ENCODE measurements at places on chromosomes 6 and 20.

DNA sequence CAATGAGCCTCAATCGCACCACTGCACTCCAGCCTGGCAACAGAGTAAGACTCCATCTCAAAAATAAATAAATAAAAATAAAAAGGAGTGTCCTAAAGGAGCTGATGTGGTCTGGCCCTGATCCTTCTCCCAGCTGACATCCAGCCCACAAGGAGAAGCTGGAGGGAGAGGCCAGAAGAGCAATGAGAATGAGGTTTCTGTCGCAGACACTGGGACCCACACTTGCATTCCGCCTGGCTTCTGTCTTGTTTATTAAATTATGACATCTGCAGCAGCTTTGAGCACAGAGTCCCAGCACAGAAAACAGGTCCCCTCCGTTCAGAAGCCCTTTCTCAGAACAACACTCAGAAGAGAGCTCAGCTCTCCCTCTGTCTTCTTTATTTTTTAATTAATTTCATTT is 10.3 kb upstream of the E2F1 start:
- no peak for DNase-seq

DNA sequence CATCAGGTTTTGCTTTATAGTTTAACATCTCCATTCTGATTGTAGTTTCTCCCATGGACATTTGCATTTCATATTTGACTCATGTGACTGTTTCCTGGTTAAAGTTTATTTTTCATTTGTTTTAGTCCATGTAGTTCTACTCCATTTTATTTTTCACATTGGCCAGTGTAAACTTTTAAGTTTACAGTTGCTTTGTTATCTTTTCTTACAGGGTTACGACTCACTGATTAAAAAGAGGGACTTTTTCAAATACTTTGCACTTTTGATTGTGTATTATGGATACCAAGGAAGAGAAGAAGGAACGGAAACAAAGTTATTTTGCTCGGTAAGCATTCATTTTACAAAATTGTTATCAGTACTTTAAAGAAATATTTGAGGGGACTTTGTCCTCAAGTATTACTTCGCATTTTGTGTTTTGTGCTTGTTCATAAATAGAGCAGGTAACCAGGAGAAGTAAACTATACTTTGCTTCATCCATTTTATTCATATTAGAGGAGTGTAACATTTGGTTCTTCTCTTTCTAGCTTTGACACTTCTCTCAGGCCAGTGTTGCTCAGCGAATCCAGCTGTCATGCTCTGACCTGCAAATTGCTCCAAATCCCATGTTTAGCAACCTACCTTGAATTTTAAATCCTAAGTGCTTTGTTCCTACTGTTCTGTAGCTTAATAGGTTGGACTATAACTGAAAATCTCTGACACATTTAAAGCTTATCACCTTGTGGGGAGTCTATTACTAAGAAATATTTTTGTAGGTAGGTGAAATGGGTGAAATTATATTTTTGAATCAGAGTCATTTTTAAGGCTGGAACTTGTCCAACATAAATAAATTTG is 24.5 kb downstream of the NCOA7 start:
- DNase-seq = no peak

- DNase-seq = no peak
These were observed 14.1 kb downstream of the SGK2 start for GRCh38 chr20:43572891-43573290.

GRCh38 chr6:28651161-28651560 is 125.5 kb downstream of the GPX5 start:
- no peak for DNase-seq

- DNase-seq = no peak
These were observed 180.2 kb downstream of the PACRG start for GRCh38 chr6:162907876-162908481.

DNA sequence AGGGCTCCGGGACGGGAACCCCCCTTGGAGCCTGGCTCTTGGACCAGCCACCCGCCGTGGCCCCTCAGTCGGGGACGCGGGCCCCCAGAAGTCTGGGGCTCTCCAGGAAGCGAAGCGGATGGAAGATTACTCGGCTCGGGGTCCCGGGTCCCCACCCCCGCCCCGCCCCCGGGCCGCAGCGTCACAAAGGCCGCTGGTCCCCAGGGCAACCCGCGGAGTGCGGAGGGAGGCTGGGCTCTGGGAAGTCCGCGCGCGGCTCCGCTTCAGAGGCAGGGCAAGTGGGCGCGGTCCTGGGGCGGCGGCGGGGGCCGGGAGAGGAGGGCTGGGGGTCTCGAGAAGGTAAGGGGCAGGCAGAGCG is at the start of gene FNDC11:
TSS of gene FNDC11 (plus strand) at position 227 of the 358 bp plus-strand sequence. CDS start 1,505 bp downstream, outside the sequence.
- no peak for DNase-seq

GRCh38 chr6:134416418-134417154 is 98.7 kb upstream of the SGK1 start:
- DNase-seq = no peak

DNA sequence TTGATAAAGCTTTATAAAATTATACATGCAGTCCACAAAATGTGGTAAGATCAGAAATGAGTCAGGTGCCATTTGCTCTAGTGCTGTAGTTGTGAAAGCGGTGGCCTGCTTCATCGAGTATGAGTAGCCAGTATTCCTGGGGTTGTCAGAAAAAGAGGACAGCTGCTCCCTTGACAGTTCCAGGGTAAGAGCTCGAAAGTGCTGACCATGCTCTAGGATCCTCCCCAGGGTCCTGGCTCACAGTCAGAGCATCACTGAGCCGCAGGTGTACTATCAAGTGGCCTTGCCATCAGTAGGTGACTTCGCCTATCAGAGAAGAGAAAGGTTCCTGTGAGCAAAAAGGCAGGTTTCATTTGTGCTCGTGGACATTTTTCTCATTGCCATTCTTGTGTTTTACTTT is 3.6 kb downstream of the BTBD3 start:
- DNase-seq = no peak

GRCh38 chr6:24985323-24985722 is 49.6 kb upstream of the RIPOR2 start:
- no peak for DNase-seq

GRCh38 chr6:169926617-169927417 is 175.4 kb downstream of the ERMARD start:
- no peak for DNase-seq

DNA sequence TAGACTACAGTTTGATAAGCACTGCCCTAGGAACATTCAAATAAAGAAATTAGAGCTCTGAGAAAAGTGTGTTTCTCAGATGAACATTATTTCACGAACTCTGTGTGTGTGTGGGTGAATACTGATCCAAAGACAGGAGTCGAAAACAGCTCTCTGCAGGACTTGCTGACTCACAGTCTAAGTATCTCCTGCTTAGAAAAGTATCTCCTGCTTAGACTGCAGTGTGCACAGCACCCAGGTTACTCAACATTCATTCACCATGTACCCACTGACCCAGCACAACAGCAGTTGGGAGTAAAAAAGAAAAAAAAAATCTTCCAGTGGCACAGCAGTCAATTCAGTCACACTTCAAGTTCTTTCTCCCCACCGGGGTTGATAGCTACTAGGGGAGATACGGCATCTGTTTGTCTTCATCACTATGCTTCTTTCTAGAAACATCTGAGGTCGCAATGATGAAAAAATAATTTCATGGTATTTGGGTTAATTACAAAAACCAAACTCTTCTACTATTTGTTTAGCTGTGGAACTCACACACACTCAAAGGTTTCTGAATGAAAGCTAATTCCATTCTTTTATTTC is 48.0 kb downstream of the GCLC start:
- DNase-seq = no peak

DNA sequence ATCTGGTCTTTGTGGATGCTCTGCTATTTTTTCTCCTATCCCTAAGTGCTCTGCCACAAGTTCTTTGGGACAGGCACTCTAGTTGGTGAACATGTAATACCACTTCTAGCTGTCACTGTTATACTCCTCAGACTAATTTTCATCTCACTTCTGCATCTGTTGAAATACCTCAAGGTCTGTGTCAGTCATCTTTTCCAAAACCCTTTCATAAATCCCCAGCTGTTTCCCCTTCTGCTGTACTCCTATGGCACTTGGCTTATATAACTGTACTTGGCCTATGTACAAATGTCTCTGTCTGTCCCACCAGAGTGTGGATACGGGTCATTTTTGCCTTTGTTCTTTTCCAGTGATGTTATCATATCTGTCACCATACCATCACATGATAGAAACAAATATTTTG is 124.2 kb downstream of the FHL5 start:
- DNase-seq = no peak

DNA sequence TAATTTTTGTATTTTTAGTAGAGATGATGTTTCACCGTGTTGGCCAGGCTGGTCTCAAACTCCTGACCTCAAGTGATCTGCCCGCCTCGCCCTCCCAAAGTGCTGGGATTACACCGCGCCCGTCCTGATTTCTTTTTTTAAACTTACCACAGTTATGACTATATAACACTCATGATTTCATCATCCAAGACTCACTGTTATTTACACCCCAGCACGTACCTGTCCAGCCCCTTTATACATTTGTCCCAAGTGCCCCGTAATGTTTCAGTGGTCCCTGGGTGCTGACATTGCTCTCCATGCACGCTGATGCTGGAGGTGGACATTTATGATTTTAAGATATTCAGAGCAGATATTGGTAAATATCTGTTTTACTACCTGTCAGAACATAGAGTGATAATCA is 219.9 kb upstream of the GMDS start:
- no peak for DNase-seq

- DNase-seq = no peak
These were observed 626.0 kb downstream of the RNF144B start for GRCh38 chr6:19013026-19013705.

DNA sequence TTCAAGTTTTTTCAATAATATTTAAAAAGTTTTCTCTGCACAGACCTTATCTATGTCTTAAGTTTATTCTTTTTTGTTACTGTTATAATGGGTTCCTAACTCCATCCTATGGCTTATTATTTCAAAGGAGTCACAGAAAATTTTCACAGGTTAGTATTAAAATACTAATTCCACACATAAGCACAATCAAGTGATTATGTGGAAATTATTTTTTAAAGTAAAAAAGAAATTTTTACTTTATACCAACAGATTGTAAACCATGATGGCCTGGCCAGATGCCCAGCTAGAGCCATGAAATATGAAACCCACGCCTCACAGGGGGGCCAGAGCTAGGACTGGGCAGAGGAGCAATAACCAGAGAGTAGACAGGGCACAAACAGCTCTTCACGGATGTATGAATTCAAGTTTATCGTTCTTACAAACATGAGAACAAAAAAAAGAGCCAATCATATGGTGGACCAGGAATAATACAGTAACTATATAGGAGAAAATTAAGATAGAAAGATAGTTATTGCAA is 34.0 kb downstream of the NUDT3 start:
- no peak for DNase-seq

DNA sequence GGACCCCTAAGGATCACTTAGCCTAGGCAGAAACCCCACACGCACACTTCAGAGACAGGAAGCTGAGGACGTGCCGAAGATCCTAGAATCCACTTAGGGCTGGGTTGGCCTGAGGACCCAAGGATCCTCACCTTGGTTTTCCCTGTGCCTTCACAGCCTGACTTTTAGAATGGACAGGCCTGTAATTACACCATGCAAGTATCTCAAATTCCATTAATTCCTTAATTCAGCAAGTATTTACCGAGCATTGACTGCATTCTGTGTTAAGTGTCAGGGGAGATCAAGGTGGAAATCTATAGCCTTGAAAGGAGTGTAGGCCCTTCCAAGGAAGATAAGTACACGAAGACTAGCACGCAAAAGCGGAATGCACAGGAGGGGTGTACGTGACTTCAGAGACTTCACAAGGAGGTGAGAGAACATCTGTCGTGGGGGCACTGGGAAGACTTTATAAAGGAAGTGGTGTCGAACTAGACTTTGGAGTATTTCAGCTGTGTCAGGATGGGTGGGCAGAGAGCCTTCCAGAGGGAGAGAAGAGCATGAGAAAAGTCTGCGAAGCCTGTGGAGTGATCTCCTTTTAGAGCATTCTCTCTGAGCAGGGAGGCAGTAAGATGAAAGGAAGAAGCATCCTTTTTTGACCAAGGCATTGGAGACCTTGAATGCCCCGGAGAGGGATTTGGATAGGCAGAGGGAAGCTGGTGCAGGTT is 4.0 kb downstream of the DSP start:
- DNase-seq = no peak

GRCh38 chr6:53679446-53679933 is 13.9 kb upstream of the KLHL31 start:
- no peak for DNase-seq

- DNase-seq = no peak
These were observed 17.0 kb downstream of the AKIRIN2 start for GRCh38 chr6:87684895-87685654.

- no peak for DNase-seq
These were observed 7.8 kb downstream of the MDC1 start for GRCh38 chr6:30709101-30709868.

DNA sequence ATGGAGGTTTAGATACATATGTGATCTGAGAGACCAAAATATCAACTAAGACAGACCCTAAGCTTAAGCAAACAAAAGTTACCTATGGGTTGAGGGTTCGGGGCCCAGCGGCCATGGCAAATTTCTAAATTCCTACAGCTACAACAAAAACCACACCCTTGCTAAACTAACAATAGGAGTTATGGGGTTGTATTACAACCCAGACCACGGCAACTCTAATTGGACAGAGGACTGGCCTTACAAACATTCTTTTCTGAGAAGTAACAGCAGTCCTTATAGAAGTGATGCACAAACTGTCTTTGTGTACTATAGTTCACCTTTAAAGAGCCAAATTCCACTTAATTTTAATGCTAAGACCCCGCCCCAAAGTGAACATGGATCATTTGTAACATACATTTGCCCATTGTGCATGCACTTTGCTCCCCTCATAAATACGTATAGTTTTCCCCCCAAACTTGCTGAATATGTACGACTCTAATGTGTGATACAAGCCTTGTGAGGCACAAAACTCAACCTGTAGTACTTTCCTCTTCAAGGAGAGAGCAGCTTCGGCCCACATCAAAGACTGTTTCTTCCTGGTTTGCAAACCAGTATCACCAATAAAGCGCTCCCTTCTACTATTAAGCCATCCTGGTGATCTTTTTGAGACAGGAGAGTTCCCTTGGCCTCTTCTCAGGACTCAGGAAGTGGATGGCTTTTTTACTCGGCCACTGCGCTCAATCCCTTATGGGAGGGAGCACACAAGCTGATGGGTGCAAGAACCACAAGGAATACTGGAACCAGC is 25.6 kb upstream of the MBOAT1 start:
- no peak for DNase-seq

DNA sequence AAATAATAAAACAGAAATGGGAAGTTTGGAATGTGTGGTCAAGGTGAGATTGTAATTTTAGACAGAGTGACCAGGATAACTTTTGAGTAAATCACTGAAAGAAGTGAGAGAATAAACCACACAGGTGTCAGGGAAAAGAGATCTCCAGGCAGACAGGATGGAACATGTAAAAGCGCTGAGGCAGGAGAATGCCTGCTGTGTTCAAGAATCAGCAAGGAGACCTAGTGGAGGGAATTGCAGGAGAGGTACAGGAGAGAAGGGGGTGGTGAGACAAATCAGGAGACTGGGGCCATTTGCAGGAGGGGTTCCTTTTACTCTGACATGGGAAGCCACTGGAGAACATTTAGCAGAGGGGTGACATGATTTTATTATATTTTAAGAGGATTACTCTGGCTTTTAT is 456.7 kb downstream of the NKAIN2 start:
- DNase-seq = no peak
